Endothelial cell of umbilical vein (primary cell): ENCODE measurements at places on chromosomes 13 and 19. TPM values are rescaled to one million over a fixed set of nuclear protein-coding genes. Genes with fewer than 3 reads are reported as not detected.

Gene TMEM161A
- total RNA-seq: 23.3 and 24.1 TPM in 2 replicates

Gene LGI4
- total RNA-seq: not detected in 2 replicates

Gene PLK5
- not detected in 2 replicates for total RNA-seq

Gene CDC37
- 275 and 300 TPM in 2 replicates for total RNA-seq

Gene ANKRD10
- total RNA-seq: 83.1 and 94.1 TPM in 2 replicates

Gene FCHO1
- 1.4 and 1.6 TPM in 2 replicates for total RNA-seq

Gene AMH
- total RNA-seq: 7.5 and 9.6 TPM in 2 replicates

Gene ZSCAN1
- not detected in 2 replicates for total RNA-seq

Gene CYP2A6
- not detected in 2 replicates for total RNA-seq

Gene CEACAM21
- total RNA-seq: 1.7 and 2.7 TPM in 2 replicates

Gene TPRX2
- not detected in 2 replicates for total RNA-seq

Gene OR10H4
- total RNA-seq: not detected in 2 replicates

Gene ERCC2
- 55.4 and 59.9 TPM in 2 replicates for total RNA-seq

Gene CYP2S1
- total RNA-seq: 1.6 and 4.5 TPM in 2 replicates

Gene ZNF112
- 4.6 and 7.5 TPM in 2 replicates for total RNA-seq

GRCh38 chr13:26310470-26310869 lies 56.5 kb downstream of the CDK8 start:
- DNase-seq: no peak

GRCh38 chr19:45883881-45884681 lies 1.9 kb downstream of the IRF2BP1 start:
- DNase-seq: no peak

DNA sequence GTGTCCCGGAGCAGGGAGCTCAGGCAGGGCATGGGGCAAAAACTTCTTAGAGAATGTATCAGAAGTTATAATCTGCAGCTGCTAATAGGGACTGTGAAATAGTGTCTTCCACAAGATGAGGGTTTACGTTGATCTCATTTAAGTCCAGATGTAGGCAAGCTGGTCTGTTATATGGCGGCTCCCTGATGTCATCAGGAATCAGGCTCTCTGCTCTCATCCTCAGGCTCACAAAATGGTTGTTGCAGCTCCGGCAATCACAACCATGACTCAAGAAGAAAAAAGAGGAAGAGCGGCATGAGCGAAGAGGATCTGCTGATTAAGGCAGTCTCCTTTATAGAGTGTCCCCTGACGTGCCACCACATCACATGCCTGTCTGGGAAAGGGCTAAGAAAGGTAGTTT lies 191.3 kb downstream of the KLF5 start:
- no peak for DNase-seq

GRCh38 chr13:102972191-102972590 lies 94.0 kb downstream of the SLC10A2 start:
- DNase-seq: no peak

DNA sequence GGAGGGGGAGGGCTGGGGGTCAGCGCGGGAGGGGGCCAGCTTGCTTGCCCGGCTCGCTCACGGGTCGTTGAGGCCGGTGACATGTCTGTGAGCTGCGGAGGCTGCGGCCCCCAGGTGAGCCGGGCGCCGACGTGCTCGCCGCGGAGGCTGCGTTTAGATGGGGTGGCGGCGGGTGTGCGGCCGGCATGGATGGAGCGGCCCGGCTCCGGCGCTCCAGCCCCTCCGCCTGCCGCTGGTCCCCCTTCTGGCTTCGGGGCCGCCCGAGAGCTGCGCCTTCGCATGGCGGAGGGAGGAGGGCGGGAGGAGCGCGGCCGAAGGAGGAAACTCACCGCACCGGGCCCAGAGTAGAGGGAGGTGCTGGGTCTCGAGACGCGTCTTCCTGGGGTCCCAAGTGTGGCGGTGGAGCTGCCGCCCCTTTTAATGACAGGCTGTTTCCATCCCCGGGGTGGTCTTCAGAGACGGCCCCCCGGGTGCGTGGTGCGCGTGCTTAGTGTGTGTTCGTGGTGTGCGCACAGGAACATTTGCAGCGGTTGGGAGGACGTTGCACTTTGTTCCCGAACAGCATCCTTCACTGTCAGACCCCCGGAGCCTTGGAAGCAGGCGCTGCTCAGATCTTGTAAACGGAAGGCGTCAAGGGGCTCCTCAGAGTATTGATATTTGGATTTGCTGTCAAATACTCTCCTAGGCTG lies at the start of gene AKAP11:
Gene AKAP11 (plus strand): TSS at position 38 of the 689 bp plus-strand sequence. CDS start 14,197 bp downstream, outside the sequence.
- peak; percentile 65 for DNase-seq

DNA sequence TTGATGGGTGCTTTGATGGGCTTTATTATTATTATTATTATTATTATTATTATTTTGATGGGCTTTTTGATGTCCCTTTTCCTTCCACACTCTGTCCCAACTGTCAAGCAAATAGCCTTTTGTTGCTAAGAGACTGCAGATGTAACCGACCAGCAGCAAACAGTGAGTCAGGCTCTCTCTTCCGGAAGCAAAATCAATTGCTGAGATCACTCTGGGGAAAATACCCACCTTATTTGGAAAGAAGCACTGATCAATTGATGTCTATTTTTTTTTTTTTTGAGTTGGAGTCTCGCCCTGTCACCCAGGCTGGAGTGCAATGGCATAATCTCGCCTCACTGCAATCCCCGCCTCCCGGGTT lies 2.9 kb downstream of the LDLR start:
- DNase-seq: peak; percentile 81

GRCh38 chr13:31864307-31864706 lies 125.0 kb downstream of the RXFP2 start:
- DNase-seq: no peak

- DNase-seq: no peak
Measured at GRCh38 chr19:16605115-16605514, 22.9 kb downstream of the MED26 start.

DNA sequence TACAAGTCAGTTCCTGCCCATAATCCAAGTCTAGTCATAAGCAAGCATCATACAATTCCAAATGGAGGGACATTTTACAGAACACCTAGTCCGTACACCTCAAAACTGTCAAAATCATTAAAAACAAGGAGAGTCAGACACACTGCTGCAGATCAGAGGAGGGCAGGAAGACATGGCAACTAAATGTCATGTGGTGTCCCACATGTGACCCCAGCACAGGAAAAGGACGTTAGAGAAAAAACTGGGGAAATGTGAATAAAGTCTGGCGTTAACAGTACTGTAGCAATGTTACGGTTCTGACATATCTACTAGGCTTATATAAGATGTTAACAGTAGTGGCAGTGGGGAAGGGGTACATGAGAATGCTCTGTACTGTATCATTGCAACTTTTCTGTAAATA lies 2.3 kb downstream of the ZSCAN5A start:
- DNase-seq: no peak

DNA sequence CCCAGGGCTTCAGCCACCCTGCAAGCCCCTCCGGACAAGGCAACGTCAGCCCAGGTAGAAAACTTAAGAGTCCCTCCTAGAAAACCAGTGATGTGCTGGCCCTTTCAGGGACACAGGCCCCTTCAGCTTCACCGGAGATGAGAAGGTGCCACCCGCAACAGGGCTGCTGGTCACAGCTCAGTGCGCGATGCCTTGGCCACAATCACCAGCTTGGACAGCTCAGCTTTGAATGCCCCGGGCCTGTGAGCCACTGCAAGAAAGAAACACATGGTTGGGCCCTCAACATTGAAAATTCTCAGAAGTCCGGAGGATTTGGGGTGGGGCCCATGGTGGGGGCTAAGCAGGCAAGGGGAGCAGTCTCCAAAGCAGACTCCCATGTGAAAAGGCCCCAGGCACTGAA lies 12.3 kb downstream of the MYDGF start:
- no peak for DNase-seq

GRCh38 chr13:37448153-37448552 lies 150.4 kb downstream of the POSTN start:
- DNase-seq: no peak

- DNase-seq: no peak
Measured at GRCh38 chr13:33745370-33746324, 72.3 kb upstream of the RFC3 start.

- no peak for DNase-seq
Measured at GRCh38 chr13:76163761-76164160, 527.6 kb downstream of the LMO7 start.

DNA sequence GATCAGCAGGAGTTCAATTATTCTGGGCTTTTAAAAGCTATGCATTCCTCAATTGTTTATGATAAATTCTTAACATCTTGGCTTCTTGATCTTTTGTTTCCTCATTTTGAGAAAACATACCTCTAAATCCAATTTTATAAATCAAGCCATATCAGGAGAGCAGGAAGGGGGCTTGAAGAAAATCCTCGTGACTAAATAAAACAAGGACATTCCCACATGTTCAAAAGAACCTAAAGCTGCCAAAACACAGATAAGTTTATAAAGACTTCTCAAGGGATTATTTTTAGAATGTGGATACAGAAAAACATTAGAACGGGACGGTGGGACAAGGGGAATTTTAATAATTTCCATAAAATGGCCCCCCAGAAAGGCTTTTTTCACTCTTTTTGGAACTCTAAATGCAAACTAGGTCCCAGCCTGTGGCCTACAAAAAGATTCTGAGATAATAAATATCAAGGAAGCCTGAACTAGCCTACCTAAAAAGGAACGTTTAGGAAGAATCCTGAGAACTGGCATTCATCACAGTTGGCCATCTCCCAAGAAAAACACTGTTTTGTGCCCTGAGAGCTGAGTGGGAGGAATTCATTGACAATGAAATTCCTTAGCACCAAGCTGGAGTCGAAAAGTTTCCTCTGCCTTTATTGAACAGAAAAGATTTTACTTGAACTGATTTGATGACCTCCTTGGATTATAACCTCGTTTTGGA lies 30.1 kb downstream of the ZAR1L start:
- peak; percentile 98 for DNase-seq

DNA sequence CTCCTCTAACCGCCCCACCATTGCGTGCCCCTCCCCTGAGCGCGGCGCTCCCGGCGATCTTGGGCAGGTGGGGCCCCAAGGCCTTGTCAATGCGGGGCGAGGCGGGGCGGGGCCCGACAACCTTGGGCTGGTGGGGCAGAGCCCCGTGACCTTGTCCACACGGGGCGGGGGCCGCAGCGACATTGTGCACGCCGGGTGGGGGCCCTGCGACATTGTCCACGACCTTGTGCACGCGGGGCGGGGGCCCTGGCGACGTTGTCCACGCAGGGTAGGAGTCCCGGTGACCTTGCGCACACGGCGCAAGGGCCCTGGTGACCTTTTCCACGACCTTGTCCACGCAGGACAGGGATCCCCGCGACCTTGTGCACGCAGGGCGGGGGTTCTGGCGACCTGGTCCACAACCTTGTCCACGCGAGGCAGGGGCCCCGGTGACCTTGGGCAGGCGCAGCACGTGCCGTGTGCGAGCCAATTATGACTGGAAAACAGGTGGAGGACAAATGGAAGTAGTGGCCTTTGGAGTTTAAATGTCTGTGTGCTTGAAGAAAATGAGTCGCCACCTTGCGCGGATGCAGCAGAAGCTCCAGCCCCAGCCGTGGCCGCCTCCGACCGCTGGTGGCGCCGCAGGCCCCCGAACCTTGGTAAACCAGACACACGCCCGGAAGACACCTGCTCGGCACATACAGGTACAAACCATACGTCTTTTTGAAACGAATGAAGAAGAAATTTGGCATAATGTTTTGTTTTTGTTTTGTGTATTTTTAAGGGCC lies 62.6 kb downstream of the LATS2 start:
- DNase-seq: no peak

- DNase-seq: no peak
Measured at GRCh38 chr13:93345024-93345423, 118.4 kb downstream of the GPC6 start.

GRCh38 chr13:30569901-30570576 lies 47.7 kb upstream of the USPL1 start:
- DNase-seq: no peak

DNA sequence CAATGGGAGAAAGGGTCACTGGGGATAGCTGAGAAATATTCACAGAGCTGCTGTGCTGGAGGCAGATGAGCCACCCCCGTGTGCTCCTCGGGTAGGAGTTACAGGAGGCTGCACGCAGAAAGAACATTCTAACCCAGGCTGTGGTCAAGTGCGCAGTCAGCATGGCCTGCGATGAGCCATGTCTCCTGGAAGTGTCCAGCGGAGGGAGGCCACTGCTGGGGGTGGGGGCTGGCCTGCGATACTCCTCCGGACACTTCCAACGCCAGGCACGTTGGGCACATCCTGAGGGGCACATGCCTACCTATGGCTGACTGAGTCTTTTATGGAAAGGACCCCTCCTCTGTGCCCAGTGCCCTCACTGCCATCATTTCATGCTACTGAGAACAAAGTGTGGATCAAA lies 55.9 kb downstream of the RAB20 start:
- DNase-seq: no peak

GRCh38 chr13:66440938-66441337 lies 789.2 kb downstream of the PCDH9 start:
- no peak for DNase-seq

- no peak for DNase-seq
Measured at GRCh38 chr19:40229926-40230417, 3.5 kb upstream of the CCNP start.

DNA sequence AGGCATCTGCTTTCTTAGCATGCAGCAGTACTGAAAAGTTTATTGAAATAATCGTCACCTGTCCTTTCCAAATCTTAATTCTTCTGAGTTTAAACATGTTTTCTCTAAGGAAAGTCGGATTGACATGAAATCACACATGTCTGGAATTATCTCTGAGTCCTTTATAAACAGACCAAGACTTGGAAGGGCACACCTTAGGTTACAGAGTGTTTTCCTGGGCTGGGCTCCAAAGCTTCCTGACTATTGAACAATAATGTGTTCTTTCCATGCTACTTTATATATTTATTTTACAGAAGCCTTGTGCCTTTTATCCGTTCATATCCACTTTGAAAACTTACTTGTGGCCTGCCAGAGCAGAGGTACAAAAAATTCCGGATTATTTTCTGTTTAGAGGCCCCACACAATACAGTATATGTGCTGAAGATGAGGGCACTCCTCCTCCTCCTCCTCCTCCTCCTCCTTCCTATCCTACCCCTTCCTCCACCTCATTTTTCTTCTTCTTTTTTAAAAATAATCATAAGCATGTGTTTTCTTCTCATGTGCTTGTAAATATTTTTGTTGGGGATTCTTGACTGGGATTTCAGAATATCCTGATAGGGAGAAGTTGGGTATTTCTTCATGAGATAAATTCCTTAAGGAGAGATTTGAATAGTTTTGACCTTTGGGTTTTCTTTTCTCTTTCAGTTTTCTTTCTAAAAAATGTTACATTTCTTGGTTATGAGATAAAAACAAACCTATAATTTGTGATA lies 52.3 kb downstream of the LRCH1 start:
- peak; percentile 61 for DNase-seq

DNA sequence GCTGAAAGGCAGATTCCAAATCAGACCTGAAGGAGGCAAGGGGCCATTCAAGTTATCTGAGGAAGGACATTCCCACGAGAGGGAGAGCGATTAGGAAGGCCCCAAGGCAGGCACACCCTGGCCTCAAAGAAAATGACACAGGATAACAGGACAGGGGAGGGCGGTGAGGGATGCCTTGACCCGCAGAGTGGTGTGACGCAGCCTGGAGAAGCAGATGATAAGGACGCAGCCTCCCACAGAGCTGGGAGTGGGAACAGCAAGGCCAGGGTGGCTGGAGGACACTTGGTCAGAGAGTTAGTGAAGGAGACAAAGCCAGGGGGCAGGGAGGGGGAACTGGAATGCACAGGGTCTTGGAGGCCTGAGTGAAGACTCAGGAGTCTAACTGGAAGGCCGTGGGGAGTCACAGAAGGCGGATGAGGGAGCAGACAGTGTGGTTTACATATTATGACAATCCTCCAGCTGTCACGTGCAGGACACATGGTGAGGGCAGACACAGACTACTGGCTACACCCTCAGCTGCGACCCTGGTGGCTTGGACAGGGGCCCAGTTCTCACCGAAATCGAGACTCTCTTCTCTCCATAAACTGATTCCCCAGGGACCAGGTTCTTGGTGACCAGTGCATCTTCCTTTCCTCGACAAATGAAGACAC lies 5.8 kb upstream of the DYRK1B start:
- DNase-seq: no peak

- DNase-seq: no peak
Measured at GRCh38 chr19:14113762-14114414, 3.7 kb downstream of the PRKACA start.
